ENCODE measurements at places on chromosomes 1 and 21.

GRCh38 chr1:89887270-89887669 lies 66.4 kb downstream of the LRRC8D start:
- DNase-seq: no peak

GRCh38 chr1:10888791-10889649 lies 92.6 kb upstream of the CASZ1 start:
- no peak for DNase-seq

DNA sequence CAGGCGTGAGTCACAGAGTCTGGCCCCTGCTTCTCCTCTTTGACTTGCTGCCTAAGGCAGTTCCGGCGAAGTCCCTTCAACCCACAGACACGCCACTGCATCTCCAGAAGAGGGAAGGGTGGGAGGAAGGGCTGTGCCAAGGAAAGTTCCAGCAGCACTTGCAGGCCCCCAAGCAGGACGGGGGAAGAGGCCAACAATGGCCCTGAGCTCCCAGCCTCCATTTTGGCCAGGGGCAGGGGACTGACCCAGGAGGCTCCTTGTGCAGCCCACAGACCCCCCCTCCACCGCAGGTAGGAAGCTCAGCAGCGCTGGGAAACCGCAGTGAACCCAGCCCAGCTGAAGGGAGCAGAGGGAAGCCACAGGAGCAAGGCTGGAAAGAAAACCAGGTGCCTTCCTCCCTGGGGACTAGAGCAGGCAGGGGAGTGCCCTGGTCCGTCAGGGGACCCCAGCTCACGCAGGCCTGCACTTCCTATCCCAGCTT lies 35.4 kb downstream of the ACOT7 start:
- no peak for DNase-seq

DNA sequence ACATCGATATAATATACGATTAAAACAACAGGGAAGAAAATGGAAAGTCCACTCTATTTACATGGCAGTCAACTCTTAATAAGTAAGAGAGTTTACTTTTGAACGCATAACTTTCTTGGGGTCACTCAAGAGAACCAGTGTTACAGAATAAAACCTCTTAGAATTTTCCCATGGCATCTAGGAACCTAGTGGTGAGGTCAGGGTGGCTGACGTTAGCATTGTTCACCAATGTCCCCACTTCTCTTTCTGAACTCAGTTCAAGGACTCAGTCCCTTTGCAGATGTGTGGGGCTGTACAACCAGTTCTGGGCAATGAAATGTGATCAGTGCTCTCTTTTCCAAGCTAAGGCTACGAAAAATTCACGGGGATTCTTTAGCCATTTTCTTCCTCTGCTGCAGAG lies 2.6 kb upstream of the RNF2 start:
- no peak for DNase-seq

- peak; percentile 30 for DNase-seq
Measured at GRCh38 chr1:89546082-89546889, 21.7 kb downstream of the LRRC8B start.

DNA sequence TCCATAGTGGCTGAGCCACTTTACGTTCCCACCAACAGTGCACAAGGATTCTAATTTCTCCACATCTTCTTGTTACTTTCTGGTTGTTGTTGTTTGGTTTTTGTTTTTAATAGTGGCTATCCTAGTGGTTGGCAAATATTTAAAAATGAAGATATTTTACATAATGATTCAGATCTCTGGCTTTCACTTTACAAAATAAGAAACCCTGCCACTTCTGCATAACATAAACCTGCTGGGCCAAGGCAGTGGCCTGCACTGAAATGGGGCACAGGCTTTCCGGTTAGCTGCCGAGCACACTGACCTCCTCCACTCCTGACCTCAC lies 320.4 kb downstream of the RPS6KC1 start:
- no peak for DNase-seq

- DNase-seq: no peak
Measured at GRCh38 chr1:167856711-167857418, 57.1 kb downstream of the ADCY10 start.

DNA sequence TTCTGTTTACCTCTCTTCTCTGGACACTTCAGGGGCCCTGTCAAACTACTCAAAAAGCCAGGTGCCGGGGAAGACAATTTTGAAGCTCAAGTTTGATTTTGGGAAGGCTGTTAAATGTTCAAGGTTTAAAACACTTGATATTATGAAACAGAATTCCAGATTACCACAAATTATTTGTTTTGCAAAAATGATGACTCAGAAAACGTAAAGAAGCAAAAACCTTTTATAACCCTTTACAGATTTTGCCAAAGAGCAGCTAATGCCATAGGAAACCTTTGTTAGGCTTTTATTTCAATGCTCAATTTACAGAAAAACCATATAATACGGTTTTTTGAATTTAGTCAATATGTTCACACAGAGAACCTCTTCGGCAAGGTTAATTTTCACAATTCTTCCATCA lies 593.4 kb upstream of the ZP4 start:
- DNase-seq: no peak

- DNase-seq: no peak
Measured at GRCh38 chr1:71745326-71745725, 537.0 kb downstream of the NEGR1 start.

DNA sequence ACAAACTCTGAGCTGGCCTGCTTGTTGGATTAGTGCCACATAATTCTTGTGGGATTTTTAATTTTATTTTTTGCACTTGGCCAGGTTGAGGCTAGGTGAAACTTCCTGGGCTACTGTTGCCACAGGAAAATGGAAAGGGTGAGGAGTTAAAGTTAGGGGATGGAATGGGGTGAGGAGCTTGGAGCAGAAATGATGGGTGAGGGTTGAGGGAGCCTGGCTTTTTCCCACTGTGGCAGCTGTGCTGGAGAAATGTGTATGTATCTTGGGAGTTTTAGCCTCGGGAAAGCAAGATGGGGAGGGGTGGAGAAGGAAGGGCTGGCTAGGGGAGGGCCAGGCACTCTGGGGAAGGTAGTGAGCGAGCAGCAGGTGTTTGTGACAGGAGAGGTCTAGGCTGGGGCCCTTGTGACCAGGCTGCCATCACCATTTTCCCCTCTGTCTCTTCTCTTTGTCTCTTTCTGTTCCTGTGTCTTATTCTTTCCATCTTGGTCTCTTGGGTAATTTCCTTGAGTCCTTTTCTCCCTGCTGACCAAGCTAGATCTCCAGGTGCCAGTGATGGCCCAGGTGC lies 2.0 kb downstream of the ZNF687 start:
- no peak for DNase-seq

- DNase-seq: no peak
Measured at GRCh38 chr1:4489486-4489885, 164.9 kb upstream of the AJAP1 start.

GRCh38 chr1:53548031-53548491 lies 88.9 kb downstream of the DMRTB1 start:
- no peak for DNase-seq

DNA sequence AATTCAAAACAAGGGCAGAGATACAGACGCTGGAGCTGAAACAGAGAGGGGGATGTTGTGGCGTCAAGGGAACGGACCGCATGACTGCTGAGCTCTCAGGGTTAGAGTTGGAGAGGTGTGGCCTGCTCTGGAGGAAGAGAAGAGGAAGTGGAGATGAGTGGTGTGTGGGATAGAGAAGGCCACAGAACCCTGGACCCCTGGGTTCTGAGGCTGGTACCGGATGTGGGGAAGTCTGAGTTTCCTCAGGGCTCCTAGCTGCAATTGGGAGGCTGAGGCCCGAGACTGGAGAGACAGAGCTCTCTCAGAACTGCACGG lies 1.8 kb downstream of the BCAN start:
- no peak for DNase-seq

DNA sequence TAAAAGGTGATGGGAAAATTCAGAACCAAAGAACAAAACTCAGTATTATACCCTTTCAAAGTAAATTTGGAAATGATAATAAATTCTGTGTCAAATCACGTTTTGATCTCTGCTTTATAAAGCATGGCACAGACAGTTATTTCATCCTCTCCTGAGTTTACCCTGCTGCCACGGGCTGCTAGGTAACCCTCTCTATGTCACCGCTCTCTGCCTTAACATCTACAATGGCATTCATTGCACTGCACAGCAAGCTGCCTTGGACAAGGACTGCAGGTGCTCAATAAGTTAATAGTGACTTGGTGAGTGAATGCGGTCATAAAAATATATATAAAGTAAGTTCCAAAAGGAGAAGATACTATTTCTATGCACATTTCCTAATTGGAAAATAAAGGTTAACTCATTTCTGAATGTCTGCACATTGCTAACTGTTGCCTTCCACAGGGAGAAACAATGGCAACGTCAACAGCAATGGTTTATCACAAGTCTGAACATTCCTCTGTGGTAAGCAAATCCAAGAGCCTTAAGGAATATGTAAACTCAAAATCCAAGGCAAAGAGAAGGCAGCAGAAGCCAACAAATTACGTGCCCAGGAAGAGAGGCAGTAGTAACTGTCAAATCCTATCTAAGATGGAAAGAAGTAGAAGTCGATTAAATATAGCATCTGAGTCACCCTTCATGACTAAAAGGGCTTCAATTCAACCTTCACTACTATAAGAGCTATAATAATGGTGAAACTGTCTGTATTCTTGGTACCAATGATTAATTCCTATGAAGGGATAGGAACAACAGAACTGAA lies 19.4 kb downstream of the FYB2 start:
- DNase-seq: no peak

DNA sequence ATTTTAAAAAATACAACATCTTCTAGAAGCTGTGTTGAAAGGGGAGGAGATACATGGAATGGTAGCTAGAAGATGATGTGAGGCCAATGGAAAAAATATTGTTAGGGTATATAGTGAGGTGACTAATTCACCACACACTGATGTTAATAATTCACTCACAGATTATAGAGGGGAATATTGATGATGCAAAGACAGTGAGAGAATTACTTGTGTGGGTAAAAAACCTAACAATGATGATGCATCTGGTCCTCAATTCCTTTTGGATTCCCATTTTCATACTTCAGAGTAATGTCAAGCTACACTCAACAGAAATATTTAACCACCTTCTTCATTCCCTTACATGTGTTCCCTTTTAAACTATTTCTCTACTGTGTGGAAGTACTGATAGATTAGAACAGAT lies 169.5 kb upstream of the DPYD start:
- no peak for DNase-seq

DNA sequence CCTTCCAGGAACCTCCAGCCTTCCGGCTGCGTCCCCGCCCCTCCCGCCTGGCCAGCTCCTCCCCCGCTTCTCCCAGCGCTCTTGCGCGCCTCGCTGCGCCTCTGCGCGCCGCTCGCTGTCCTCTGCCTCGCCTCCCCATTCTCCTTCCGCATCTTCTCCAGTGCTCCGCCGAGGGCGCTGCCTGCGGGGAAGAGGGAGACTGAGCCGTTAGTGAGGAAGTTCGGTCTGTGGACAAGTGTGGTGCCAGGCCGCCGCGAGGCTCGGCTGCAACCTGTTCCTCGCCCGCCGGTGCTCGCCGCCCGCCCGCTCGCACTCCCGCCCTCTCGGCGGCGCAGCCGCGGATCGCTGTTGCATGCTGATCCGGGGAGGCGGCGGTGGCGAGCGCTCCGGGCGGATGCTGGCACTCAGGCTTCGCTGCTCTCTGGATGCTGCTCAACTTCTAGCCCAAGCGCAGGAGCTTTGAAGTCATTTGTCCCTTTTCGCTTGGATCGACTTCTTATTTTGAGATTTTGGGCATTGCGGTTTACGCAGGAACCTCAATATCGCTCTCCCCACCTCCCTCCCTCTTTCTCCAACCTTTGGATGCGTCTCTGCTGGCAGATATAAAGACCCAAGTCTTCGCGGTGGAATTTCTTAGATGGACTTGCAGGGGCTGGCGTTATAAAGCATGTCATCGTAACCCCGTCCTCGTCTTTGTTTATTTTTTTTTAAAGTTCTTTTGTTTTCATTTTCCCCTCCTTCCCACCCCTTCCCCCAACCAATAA lies 614 bp upstream of the CACNA1E start:
- DNase-seq: no peak

- peak; percentile 56 for DNase-seq
Measured at GRCh38 chr1:108962681-108963051, 618 bp downstream of the CLCC1 start.

- no peak for DNase-seq
Measured at GRCh38 chr1:32972814-32973428, 8.3 kb upstream of the RNF19B start.

DNA sequence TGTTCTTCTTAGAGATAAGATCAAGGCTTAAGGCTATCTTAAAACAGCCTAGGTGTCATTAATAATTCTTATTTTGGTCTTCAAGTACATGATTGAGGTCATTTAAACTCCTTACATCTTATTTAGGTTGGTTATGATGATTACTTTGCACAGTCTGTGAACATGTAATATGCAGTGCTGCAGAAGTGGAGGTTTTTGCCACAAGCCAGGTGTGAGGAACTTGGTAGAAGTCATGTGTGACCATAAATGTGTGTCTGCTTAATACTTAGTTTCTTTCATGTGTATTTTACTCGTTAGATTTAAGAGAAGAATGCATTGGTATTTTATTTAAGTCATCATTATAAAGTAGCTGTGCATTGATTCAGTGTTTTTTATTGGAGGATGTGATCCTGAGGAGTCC lies 10.1 kb downstream of the ATG4C start:
- DNase-seq: no peak

DNA sequence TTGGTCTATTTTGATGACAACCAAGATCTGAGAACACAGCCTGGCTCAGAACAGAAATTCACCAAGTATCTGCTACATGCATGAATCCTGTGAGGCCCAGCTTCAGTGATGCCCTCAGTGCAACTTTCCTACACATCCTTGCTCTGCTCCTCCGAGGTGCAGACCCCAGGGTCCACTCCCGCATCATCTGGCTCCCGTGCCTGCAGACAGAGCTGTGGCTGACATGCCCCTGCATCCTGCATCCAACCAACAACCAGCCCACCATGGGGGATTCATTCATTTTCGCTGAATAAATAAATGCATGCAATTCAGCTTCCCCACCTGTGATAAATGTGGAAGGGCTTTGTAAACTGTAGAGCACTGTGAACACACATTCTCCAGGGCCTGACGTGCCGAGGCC lies 112.3 kb downstream of the GLIS1 start:
- DNase-seq: no peak

GRCh38 chr1:97004054-97004453 lies 282.5 kb downstream of the PTBP2 start:
- DNase-seq: no peak

DNA sequence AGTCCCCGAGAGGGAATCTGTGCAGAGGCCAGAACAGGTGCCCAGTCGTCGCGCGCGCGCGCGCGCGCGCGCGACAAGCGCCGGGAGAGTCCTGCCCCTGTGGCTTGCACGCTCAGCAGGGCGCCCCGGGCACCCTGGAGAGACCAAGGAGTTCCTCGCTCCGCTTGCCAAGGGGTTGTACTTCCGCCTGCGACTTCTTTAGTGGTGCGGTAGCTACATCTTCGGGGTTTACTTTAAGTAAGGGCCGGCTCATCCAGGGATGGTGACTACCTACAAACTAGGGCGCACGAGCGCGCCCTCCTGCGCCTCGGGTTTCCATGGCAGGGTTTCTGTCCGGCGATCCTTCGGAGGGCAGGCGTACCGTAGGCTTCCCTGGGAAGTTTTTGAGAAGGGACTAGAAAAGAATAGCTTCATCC lies 1.4 kb downstream of the LHX4 start:
- no peak for DNase-seq

GRCh38 chr1:239493811-239494414 lies 107.5 kb downstream of the CHRM3 start:
- DNase-seq: no peak

- DNase-seq: peak; percentile 15
Measured at GRCh38 chr1:184806296-184806721, 51.7 kb upstream of the EDEM3 start.

Data from hematopoietic multipotent progenitor cell treated with erythropoietin and hydrocortisone succinate and interleukin-3 and kit ligand, for 15 days (in vitro differentiated cells).